ENCODE measurements at places on chromosomes 2 and 18. TPM values are rescaled to one million over a fixed set of nuclear protein-coding genes. Genes with fewer than 3 reads are reported as not detected.

APLF gene
- total RNA-seq, result 6.4 TPM

TOGARAM2 gene
- total RNA-seq, result 0.43 TPM

FBXO11 gene
- 46.1 TPM for total RNA-seq

C2orf81 gene
- 0.86 TPM for total RNA-seq

FARSB gene
- 18.0 TPM for total RNA-seq
